ENCODE measurements at places on chromosomes 16 and 17.

- DNase-seq = no peak
These were observed 97.2 kb downstream of the XYLT1 start for GRCh38 chr16:17373533-17373932.

DNA sequence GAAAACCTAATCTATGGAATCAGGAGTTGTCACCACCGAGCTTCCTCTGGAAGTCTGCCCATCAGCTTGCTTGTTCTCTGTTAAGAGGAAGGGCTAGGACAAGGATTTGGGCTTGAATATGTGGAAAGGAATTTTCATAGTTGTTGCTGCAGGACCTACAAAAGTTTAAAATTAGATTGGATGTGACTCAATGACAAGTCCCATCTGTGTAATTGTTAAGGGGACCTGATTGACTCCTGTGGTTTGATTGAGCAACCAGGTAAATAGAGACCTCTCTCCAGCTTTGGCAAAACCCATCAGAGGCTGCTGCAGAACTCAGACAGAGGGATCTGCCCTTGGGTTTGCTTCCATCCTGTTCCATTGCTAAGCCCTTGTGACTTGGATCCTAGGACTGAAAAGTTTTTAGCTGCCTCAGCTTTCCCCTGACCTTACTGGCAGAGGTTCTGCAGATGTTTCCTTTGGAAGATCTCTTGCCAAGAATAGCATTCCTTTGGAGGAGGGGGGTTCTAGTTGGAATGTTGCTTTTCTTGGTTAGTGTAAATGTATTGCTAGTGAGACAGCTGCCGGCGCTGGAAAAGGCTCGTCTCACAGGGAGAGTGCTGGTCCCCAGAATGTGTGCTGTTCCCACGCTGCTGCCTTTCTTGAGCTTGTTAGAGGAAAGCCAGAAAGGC, 50.0 kb downstream of the SF3B3 start:
- DNase-seq = no peak

DNA sequence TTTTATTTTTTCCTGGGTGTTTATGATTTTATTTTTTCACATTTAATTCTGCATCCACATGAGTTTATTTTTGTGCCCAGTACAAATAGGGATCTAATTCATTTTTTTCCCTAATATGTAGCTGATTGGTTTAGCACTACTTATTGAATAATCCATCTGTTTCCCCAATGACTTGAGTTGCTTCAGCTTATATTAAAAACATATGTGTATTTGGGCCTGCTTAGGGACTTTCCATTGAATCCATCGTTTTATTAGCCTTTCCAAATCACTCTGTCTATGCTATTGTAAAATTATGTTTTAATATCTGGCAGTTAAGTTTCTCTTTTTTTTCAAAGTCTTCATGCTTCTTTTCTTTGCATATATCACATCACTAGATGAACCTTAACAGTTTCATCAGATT, 42.2 kb downstream of the WWP2 start:
- DNase-seq = no peak

GRCh38 chr17:4256952-4257351, 6.8 kb downstream of the ANKFY1 start:
- DNase-seq = no peak

- no peak for DNase-seq
These were observed 98.3 kb upstream of the MYOCD start for GRCh38 chr17:12567077-12568053.

All from HAP-1 (cell line).